SJCRH30 (cell line): ENCODE measurements at places on chromosomes 16 and 17. TPM values are rescaled to one million over a fixed set of nuclear protein-coding genes. Genes with fewer than 3 reads are reported as not detected.

MSI2 gene
- 73.7 and 76.6 TPM in 2 replicates for total RNA-seq

CSNK1D gene
- total RNA-seq, result 70.5 and 88.7 TPM in 2 replicates

DHRS7C gene
- not detected in 2 replicates for total RNA-seq

SLC2A4 gene
- 1.3 and 1.5 TPM in 2 replicates for total RNA-seq

SLC16A6 gene
- 0.18 and 0.30 TPM in 2 replicates for total RNA-seq

KCNH4 gene
- 0.04 TPM in 1 of 2 replicates, not detected in the other for total RNA-seq

WWOX gene
- total RNA-seq, result 12.2 and 16.4 TPM in 2 replicates

SPAG7 gene
- total RNA-seq, result 36.8 and 39.1 TPM in 2 replicates

GPR139 gene
- total RNA-seq, result not detected in 2 replicates

C1QTNF8 gene
- not detected in 2 replicates for total RNA-seq

PDXDC1 gene
- 37.5 and 48.7 TPM in 2 replicates for total RNA-seq

CPNE7 gene
- not detected in 2 replicates for total RNA-seq

ABCA10 gene
- total RNA-seq, result not detected in 2 replicates

MATCAP1 gene
- 20.5 and 23.8 TPM in 2 replicates for total RNA-seq

IKZF3 gene
- total RNA-seq, result not detected in 2 replicates

EVPLL gene
- not detected in 2 replicates for total RNA-seq

MYH1 gene
- not detected in 2 replicates for total RNA-seq

GNG13 gene
- not detected in 2 replicates for total RNA-seq

SRSF2 gene
- 516 and 599 TPM in 2 replicates for total RNA-seq

AOC3 gene
- 0.30 and 0.34 TPM in 2 replicates for total RNA-seq

KRT32 gene
- not detected in 2 replicates for total RNA-seq

PABPN1L gene
- total RNA-seq, result 0.25 TPM in 1 of 2 replicates, not detected in the other

TMEM101 gene
- 35.3 and 39.8 TPM in 2 replicates for total RNA-seq

SCGB1C2 gene
- total RNA-seq, result not detected in 2 replicates

GPR179 gene
- total RNA-seq, result not detected in 2 replicates

AMZ2 gene
- 102 and 105 TPM in 2 replicates for total RNA-seq

C16orf54 gene
- not detected in 2 replicates for total RNA-seq

TBC1D28 gene
- 0.16 and 0.38 TPM in 2 replicates for total RNA-seq

NOB1 gene
- total RNA-seq, result 23.3 and 27.4 TPM in 2 replicates

HCFC1R1 gene
- 16.8 and 18.9 TPM in 2 replicates for total RNA-seq

TMEM114 gene
- total RNA-seq, result not detected in 2 replicates

MT4 gene
- not detected in 2 replicates for total RNA-seq

NOD2 gene
- not detected in 2 replicates for total RNA-seq

CDK5R1 gene
- 3.6 and 4.7 TPM in 2 replicates for total RNA-seq

CHD3 gene
- total RNA-seq, result 101 and 109 TPM in 2 replicates

KRT24 gene
- not detected in 2 replicates for total RNA-seq

TMEM98 gene
- total RNA-seq, result 68.6 and 71.8 TPM in 2 replicates

CKLF gene
- total RNA-seq, result 121 and 127 TPM in 2 replicates

NTN1 gene
- total RNA-seq, result 10.4 TPM in 2 replicates
